Ovary (tissue), 10 donors: ENCODE measurements at places on chromosomes 4 and X. TPM values are rescaled to one million over a fixed set of nuclear protein-coding genes. Genes with fewer than 3 reads are reported as not detected.

CRLF2 gene
- total RNA-seq, result not detected

DSPP gene
- not detected for total RNA-seq

PCDH19 gene
- total RNA-seq, result 3.0 TPM

DNA sequence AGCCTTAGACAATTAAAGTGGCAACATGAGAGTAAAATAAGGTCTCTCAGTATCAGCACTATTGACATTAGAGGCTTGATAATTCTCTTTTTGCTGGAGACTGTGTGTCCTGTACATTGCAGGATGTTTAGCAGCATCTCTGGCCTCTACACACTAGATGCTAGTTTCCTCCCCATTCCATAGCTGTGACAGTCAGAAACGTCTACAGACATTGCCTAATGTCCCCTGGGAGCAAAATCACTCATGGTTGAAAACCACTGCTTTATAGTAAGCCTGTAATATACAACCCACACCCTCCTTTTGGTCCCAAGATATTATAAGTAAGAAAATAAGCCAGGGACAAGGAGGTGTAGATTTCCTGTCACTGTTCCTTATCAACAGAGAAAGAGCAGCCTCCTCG is 166.0 kb downstream of the FRMPD4 start:
- H3K36me3 ChIP-seq, result no peaks in the 10 kb centered on the region
- H3K27ac ChIP-seq, result no peak overlapping the region
- no peaks in the 10 kb centered on the region for H3K27me3 ChIP-seq
- H3K4me1 ChIP-seq, result no peaks in the 10 kb centered on the region
- no peak overlapping the region for H3K4me3 ChIP-seq

GRCh38 chr4:26451597-26451996 is 38.7 kb downstream of the CCKAR start:
- peak overlapping the region; percentile 44 for H3K27ac ChIP-seq
- peaks cover 2% of the 10 kb centered on the region for H3K4me1 ChIP-seq
- no peaks in the 10 kb centered on the region for H3K36me3 ChIP-seq
- H3K4me3 ChIP-seq, result no peak overlapping the region
- DNase-seq, result no peak
- H3K27me3 ChIP-seq, result no peaks in the 10 kb centered on the region

DNA sequence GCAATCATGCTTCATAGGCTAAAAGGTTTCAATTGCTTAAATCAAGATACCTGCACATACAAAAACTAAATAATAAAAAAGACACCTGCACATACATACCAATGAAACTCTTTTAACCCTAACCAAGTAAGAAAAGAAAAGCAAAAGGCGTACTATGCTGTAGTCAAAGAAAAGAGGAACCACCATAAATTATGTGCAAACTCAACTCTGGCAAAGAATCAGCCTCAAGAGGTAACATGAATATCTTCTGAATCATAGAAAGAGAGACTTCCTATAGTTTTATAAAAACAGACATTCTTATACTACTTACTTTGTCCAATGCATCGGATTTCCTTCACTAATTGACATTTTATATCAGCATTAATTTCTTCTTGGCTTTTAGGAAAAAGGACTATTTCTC is 29.3 kb downstream of the MMGT1 start:
- no peak for DNase-seq
- no peaks in the 10 kb centered on the region for H3K36me3 ChIP-seq
- no peak overlapping the region for H3K27ac ChIP-seq
- no peaks in the 10 kb centered on the region for H3K4me1 ChIP-seq
- no peak overlapping the region for H3K4me3 ChIP-seq
- H3K27me3 ChIP-seq, result no peaks in the 10 kb centered on the region

- peak within 1 kb of the TSS; percentile 84 for H3K27ac ChIP-seq
- H3K36me3 ChIP-seq, result no peaks in the 10 kb centered on the region
- no peaks in the 10 kb centered on the region for H3K27me3 ChIP-seq
- peaks cover 20% of the 10 kb centered on the region for H3K4me1 ChIP-seq
These were observed at the start of gene EVC2 for GRCh38 chr4:5708449-5709206. Gene EVC2 (minus strand): TSS chr4:5708559. CDS start chr4:5708513, 46 bp downstream.

DNA sequence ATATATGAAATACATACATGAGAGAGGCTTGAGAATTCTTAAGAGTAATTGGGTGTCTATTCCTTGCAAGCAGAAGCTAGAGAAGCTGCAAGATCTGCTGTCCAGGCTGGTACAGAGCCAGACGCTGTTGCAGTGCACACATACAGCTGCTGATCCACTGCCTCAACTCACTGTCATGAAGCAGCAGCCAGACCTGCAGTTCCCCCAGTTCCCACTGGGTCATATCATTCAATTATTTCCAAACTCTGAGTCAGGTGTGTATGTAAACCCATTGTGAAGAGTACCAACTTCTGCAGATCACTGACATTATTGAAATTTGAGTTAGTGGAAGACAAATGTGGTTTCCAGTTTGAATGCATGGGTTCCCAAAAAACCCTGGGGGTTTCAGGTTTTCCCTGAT is 1212.8 kb upstream of the ADGRL3 start:
- no peaks in the 10 kb centered on the region for H3K36me3 ChIP-seq
- no peak overlapping the region for H3K4me3 ChIP-seq
- H3K4me1 ChIP-seq, result no peaks in the 10 kb centered on the region
- no peaks in the 10 kb centered on the region for H3K27me3 ChIP-seq
- H3K27ac ChIP-seq, result no peak overlapping the region

- H3K4me3 ChIP-seq, result no peak overlapping the region
- DNase-seq, result no peak
- H3K27me3 ChIP-seq, result no peaks in the 10 kb centered on the region
- H3K27ac ChIP-seq, result no peak overlapping the region
- no peaks in the 10 kb centered on the region for H3K36me3 ChIP-seq
These were observed 176.5 kb downstream of the HS3ST1 start for GRCh38 chr4:11252149-11252548.

- no peaks in the 10 kb centered on the region for H3K36me3 ChIP-seq
- no peaks in the 10 kb centered on the region for H3K27me3 ChIP-seq
- DNase-seq, result no peak
- no peak overlapping the region for H3K4me3 ChIP-seq
- H3K4me1 ChIP-seq, result peaks cover 2% of the 10 kb centered on the region
These were observed 42.2 kb downstream of the PPM1K start for GRCh38 chr4:88242144-88242543.

- H3K27me3 ChIP-seq, result no peaks in the 10 kb centered on the region
- H3K27ac ChIP-seq, result no peak overlapping the region
- no peaks in the 10 kb centered on the region for H3K4me1 ChIP-seq
- H3K4me3 ChIP-seq, result no peak overlapping the region
- H3K36me3 ChIP-seq, result no peaks in the 10 kb centered on the region
These were observed 289.3 kb upstream of the CTSO start for GRCh38 chr4:156243015-156243414.

- no peaks in the 10 kb centered on the region for H3K27me3 ChIP-seq
- H3K27ac ChIP-seq, result no peak overlapping the region
- no peaks in the 10 kb centered on the region for H3K4me1 ChIP-seq
- no peak for DNase-seq
- H3K4me3 ChIP-seq, result no peak overlapping the region
- H3K36me3 ChIP-seq, result no peaks in the 10 kb centered on the region
These were observed 20.2 kb downstream of the FBXW7 start for GRCh38 chr4:152515678-152516077.

DNA sequence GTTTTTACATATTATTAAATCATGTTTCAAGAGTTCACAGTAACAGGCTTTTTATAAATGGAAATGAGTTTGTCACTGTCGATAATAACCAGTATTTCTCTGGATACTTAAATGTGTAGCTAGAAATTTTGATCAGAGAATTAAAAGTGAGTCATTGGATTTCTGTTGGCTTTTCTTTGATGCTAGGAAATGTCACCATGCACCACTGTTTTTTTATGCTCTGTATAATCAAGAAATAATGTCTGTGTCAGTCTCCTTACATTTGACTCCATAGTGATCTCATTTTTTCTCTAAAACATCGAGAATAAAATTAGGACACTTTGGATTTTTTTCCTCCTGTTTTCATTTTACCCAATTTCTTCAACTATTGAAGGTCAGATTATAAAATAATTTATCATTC is 234.2 kb downstream of the RAPGEF2 start:
- H3K36me3 ChIP-seq, result no peaks in the 10 kb centered on the region
- no peak overlapping the region for H3K27ac ChIP-seq
- DNase-seq, result no peak
- no peaks in the 10 kb centered on the region for H3K27me3 ChIP-seq

- no peaks in the 10 kb centered on the region for H3K27me3 ChIP-seq
- H3K4me3 ChIP-seq, result no peak overlapping the region
- no peaks in the 10 kb centered on the region for H3K4me1 ChIP-seq
- no peaks in the 10 kb centered on the region for H3K36me3 ChIP-seq
These were observed 375.8 kb upstream of the CXorf51B start for GRCh38 chrX:146433771-146434170.

YY2 gene
- 1.2 TPM for total RNA-seq

DNA sequence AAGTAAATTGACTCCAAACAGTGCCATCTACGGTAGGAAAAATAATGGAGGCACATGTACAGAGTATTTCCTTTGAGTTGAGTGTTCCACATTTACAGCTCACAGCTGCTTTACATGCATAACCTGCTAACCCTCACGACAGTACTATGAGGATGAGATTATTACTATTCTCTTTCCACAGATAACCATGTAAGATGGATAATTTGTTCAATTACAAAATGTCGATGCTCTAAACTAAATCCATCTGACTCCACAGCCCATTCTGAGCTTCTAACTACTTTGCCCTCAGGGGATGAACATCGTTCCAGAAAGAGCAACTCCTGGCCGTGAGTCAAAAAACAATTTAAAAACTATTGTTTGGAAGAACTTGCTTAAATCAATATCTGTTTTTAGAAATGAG is 330.4 kb upstream of the NWD2 start:
- H3K27me3 ChIP-seq, result no peaks in the 10 kb centered on the region
- DNase-seq, result no peak
- no peak overlapping the region for H3K4me3 ChIP-seq

DNA sequence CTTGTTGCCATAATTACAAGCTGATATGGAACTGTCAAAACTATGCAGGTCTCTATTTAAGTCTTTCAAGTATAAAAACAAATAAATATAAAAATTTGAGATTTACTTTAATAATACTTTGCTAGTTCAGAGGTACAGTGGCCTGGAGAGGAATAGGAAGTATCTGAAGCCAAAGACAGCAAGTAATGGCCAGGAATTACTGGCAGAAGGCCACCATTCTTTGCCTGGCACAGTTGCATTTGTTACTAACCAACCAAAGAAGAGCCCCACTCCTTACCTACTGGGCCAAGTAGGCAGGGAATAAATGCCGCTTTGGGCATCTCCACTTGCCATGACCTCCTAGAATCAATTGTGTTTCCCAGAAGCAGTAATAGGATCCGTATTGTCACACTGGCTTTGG is 13.8 kb upstream of the ADAMTS3 start:
- DNase-seq, result no peak
- no peak overlapping the region for H3K4me3 ChIP-seq
- H3K4me1 ChIP-seq, result no peaks in the 10 kb centered on the region

DNA sequence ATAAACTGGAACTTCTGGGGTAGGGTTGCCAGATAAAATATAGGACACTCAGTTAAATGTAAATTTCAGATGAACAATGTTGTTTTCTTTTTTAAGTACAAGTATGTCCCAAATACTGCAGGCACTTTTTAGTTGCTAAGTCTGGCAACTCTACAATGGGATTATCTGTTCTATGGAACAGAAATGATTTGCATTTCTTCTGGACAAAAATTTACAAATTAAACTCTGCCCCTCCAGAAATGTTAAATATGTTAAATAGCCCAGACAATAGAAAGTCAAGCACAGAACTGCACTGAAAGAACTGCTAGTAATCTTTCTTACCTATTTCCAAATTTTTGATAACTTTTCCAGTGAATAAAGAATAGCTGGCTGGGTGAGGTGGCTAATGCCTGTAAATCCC is 140.1 kb upstream of the DDX53 start:
- no peak for DNase-seq
- no peaks in the 10 kb centered on the region for H3K36me3 ChIP-seq
- H3K27me3 ChIP-seq, result no peaks in the 10 kb centered on the region

GPR50 gene
- total RNA-seq, result not detected

DNA sequence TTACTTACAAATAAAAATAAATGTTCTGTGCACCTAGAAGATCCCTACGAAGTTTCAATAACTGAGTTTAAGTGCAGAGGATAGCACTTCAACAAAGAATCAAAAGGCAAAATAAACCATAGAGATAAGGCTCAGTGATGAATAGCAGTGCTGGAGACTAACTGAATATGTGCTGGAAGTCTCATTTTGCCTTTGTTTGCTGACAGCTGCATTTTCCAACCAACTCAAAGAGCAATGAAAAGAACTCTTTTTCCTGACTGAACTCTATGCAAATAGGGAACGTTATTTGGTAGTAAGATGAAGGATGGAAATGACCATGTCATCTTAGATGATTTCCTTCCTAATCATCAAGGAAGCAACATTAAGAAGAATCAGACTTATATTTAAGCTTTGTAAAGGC is 32.7 kb upstream of the ADH7 start:
- no peaks in the 10 kb centered on the region for H3K4me1 ChIP-seq
- H3K27me3 ChIP-seq, result no peaks in the 10 kb centered on the region
- H3K27ac ChIP-seq, result no peak overlapping the region
- DNase-seq, result no peak
- H3K36me3 ChIP-seq, result no peaks in the 10 kb centered on the region

APOO gene
- total RNA-seq, result 6.0 TPM

GRCh38 chrX:109847257-109848187 is 114.5 kb upstream of the ACSL4 start:
- no peak overlapping the region for H3K27ac ChIP-seq
- DNase-seq, result peak; percentile 28
- no peaks in the 10 kb centered on the region for H3K4me1 ChIP-seq
- H3K36me3 ChIP-seq, result no peaks in the 10 kb centered on the region
- H3K27me3 ChIP-seq, result no peaks in the 10 kb centered on the region

GRCh38 chr4:25749150-25749794 is 93.6 kb downstream of the SLC34A2 start:
- DNase-seq, result no peak
- no peak overlapping the region for H3K27ac ChIP-seq
- H3K4me1 ChIP-seq, result no peaks in the 10 kb centered on the region
- no peaks in the 10 kb centered on the region for H3K27me3 ChIP-seq

GRCh38 chr4:42560467-42560861 is 96.4 kb downstream of the ATP8A1 start:
- no peak for DNase-seq
- H3K27ac ChIP-seq, result no peak overlapping the region
- H3K4me3 ChIP-seq, result no peak overlapping the region
- peaks cover 3% of the 10 kb centered on the region for H3K4me1 ChIP-seq

SSX3 gene
- total RNA-seq, result not detected

GRCh38 chrX:456551-457291 is 70.0 kb upstream of the PPP2R3B start:
- H3K27me3 ChIP-seq, result no peaks in the 10 kb centered on the region
- DNase-seq, result no peak

GRCh38 chrX:49264460-49264859 is at the start of gene FOXP3:
Gene FOXP3 (minus strand): TSS chrX:49264710. CDS start chrX:49258505, 6,205 bp downstream.
- H3K36me3 ChIP-seq, result no peaks in the 10 kb centered on the region
- H3K27ac ChIP-seq, result no peak within 1 kb of the TSS
- H3K4me1 ChIP-seq, result no peaks in the 10 kb centered on the region
- H3K27me3 ChIP-seq, result no peaks in the 10 kb centered on the region
- H3K4me3 ChIP-seq, result no peak within 1 kb of the TSS
- DNase-seq, result no peak

BEX5 gene
- total RNA-seq, result 13.3 TPM

GRCh38 chr4:76208005-76208765 is 5.4 kb downstream of the SCARB2 start:
- no peaks in the 10 kb centered on the region for H3K36me3 ChIP-seq
- H3K4me3 ChIP-seq, result no peak overlapping the region
- peaks cover 19% of the 10 kb centered on the region for H3K4me1 ChIP-seq
- peak overlapping the region; percentile 79 for H3K27ac ChIP-seq
- H3K27me3 ChIP-seq, result no peaks in the 10 kb centered on the region

- H3K4me3 ChIP-seq, result no peak overlapping the region
- no peaks in the 10 kb centered on the region for H3K27me3 ChIP-seq
- no peak overlapping the region for H3K27ac ChIP-seq
- DNase-seq, result no peak
- H3K36me3 ChIP-seq, result no peaks in the 10 kb centered on the region
- no peaks in the 10 kb centered on the region for H3K4me1 ChIP-seq
These were observed 1034.3 kb downstream of the STIM2 start for GRCh38 chr4:27894951-27895350.
